Astrocyte (in vitro differentiated cells and primary cell): ENCODE measurements at places on chromosomes 5 and 9. TPM values are rescaled to one million over a fixed set of nuclear protein-coding genes. Genes with fewer than 3 reads are reported as not detected.
A peak's percentile ranks its signal among the peaks of the same experiment; 100 is the strongest.

GRCh38 chr5:51039424-51040329 lies 343.6 kb upstream of the ISL1 start:
- no peak for DNase-seq

Gene PCDHGB7
- total RNA-seq = 22.4 and 26.1 TPM in 2 replicates

GRCh38 chr5:1492757-1493156 lies 31.0 kb downstream of the LPCAT1 start:
- no peak for DNase-seq

Gene MARVELD2
- 10.1 and 10.6 TPM in 2 replicates for total RNA-seq

DNA sequence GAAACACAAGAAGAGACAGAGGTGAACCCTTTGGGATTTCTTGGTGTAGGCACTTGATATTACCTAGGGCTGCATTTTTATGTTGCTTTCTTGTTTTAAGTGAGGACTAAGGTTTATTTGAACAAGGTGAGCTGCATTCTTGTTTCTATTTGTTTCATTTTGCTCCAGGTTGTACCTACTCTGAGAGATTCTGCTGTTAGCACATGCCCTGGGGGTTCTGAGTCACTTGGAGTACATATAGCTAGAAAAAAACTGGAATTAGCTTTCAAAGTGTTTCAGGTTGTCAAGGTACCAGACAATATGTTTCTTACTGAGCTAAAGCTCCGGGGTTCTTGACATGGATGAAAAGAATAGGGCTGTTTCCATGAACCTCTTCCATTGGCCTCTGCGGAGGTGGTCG lies 299.4 kb downstream of the ICE1 start:
- DNase-seq = no peak

Gene HRCT1
- 0.39 and 0.62 TPM in 2 replicates for total RNA-seq

GRCh38 chr9:89835666-89836065 lies 230.9 kb downstream of the GADD45G start:
- no peak for DNase-seq

Gene MAMDC2
- 135 and 211 TPM in 2 replicates for total RNA-seq

- no peak for DNase-seq
Observed at GRCh38 chr5:161311965-161312364, 234.6 kb downstream of the GABRB2 start.

- DNase-seq = no peak
Observed at GRCh38 chr5:122144236-122144635, 14.9 kb downstream of the ZNF474 start.

Gene PCDHGB5
- total RNA-seq = 1.1 and 2.1 TPM in 2 replicates

GRCh38 chr9:113306566-113306965 lies 3.4 kb upstream of the RNF183 start:
- no peak for DNase-seq

DNA sequence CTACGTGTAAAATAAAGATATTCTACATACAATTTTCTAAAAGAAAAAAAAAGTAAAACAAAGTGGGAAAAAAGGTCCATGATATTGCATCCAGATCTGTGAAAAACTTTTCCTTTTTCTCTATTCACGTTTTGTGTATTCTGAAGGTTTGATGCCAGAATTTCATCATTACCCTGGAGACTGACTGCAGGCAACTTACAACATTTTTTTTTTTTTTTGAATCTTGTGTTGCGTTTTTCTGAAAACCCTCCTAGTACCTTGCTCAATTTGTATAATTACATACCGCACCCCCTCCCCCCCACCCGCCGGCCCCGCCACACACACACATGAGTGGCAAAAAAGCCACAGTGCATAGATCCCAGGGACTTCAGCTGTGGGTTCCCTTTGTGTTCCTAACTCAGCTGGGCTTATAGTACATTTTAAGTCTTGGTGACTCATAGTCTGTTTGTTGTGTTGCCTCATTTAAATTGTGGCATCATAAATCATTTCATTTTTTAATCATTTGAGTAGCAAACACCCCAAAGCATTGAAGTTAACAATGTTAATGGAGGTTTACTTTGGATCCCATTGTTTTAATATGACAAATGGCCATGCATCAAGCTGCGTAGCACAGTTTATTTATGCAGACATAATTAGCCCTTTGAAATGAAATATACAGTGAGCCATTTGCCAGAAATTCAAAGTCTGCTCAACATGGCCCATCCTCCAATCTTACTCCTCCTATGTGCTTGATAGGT lies 36.0 kb downstream of the PRDM6 start:
- DNase-seq = peak; percentile 54

Gene RNF14
- total RNA-seq = 96.5 and 105 TPM in 2 replicates

- DNase-seq = no peak
Observed at GRCh38 chr9:91303741-91304415, 57.8 kb downstream of the AUH start.

GRCh38 chr5:126139773-126140172 lies 283.4 kb upstream of the GRAMD2B start:
- DNase-seq = peak; percentile 70
